Stimulated activated CD8-positive, alpha-beta memory T cell treated with anti-CD3 and anti-CD28 coated beads, Interleukin-2, amount 100 ng/mL, for 48 hours (primary cell): ENCODE measurements at places on chromosomes 3 and 15.

DNA sequence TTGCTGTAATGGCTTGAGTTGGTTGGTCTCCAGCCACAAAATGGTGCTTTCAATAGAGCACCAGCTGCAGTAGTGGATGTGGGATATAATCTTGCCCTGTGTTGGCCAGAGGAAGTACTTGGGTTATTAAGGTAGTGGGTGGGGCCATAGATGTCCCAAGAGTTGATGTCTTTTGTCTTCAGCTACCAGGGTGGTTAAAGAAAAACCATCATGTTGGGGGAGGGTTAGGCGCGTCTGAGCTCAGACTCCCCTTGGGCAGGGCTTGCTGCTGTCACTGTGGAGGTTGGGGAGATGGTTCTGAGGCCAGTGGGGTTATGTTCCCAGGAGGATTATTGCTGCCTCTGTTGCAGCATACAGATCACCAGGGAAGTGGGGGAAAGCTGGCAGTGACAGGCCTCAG lies 46.9 kb upstream of the GADL1 start:
- no peak for DNase-seq

- no peak for DNase-seq
Observed at GRCh38 chr15:77123854-77124253, 52.9 kb upstream of the TSPAN3 start.

DNA sequence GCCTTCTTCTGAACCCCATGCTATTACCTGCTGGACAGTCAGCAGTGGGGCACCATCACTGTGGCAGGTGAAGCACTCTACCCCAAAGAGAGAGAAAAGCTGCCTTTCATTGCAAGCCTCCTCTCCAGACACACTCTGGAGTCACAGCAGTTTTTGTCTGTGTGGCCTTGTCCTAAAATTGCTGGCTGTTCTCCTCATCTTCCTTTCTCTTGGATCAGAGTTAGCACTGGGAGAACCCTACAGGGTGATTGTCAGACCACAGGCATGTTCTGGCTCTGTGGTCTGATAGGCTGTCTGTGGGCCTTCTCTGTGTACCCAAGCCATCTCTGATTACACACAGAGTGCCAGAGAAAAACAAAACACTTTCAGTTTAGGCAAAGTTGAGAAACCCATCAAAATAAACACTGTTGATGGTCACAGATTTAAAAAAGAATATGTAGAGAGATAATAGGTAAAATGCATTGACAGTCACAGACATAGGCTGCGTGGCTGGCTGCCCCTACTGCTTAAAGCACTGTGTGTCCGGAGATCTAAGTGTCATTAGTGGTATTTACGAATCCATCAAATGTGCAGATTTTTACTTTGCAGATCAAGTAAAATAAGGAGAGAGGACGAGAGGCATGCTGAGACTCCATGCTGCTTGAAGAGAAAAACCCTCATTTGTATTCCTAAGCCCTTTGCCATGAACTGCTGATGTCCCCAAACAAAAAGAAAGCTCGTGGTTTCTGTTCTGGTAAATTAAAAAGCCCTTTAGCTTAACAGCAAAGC lies 689.9 kb downstream of the TUSC7 start:
- DNase-seq: no peak

GRCh38 chr3:186940967-186941366 lies 10.6 kb downstream of the ST6GAL1 start:
- no peak for DNase-seq

- no peak for DNase-seq
Observed at GRCh38 chr3:62942764-62943163, 67.5 kb upstream of the CADPS start.

- no peak for DNase-seq
Observed at GRCh38 chr3:33318710-33319380, 41.6 kb downstream of the FBXL2 start.

- no peak for DNase-seq
Observed at GRCh38 chr15:100167884-100168375, 173.8 kb downstream of the ADAMTS17 start.

GRCh38 chr3:118817748-118818165 lies 216.9 kb downstream of the IGSF11 start:
- DNase-seq: no peak

DNA sequence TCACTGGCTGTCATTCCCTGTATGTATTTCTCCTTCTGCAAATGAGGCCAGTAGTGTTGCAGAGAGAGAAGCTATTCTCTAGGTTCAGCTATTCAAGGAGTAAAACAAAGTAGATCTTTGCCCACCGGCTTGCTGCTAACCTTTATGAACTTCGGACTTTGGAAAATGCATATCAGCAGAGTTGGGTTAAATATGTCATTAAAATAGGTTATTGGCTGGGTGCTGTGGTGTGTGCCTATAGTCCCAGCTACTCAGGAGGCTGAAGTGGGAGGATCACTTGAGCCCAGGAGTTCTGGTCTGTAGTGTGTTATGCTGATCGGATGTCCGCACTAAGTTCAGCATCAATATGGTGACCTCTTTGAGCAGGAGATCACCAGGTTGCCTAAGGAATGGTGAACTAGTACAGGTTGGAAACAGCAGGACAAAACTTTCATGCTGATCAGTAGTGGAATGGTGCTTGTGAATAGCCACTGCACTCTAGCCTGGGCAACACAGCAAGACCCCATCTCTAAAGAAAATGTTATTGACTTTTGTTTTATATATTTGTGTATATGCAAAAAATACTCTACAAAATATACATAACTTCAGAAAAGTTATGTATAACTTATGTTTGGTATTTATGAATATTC lies 53.4 kb downstream of the SACM1L start:
- no peak for DNase-seq

- no peak for DNase-seq
Observed at GRCh38 chr3:33317963-33318709, 40.9 kb downstream of the FBXL2 start.

GRCh38 chr15:65246026-65246714 lies 34.9 kb upstream of the CILP start:
- DNase-seq: no peak

- no peak for DNase-seq
Observed at GRCh38 chr3:161413855-161414210, 42.5 kb upstream of the SPTSSB start.

DNA sequence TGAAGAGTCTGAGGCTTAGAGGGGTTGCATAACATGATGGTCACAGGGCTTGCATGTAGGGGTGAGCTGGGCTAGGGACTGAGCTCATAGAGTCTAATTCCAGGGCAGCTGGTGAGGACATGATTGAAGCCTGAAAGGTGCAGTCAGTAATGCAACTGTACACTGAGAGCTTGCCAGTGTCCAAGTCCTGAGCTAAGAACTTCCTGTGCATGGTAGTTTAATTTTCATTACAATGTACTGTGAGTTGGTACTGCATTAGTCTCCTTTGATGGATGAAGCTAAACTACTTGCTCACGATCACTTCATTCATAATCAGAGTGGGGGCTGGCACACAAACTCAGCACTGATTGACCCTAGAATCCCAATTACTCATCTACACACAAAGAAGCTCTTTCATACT lies 156.4 kb upstream of the CRBN start:
- no peak for DNase-seq

DNA sequence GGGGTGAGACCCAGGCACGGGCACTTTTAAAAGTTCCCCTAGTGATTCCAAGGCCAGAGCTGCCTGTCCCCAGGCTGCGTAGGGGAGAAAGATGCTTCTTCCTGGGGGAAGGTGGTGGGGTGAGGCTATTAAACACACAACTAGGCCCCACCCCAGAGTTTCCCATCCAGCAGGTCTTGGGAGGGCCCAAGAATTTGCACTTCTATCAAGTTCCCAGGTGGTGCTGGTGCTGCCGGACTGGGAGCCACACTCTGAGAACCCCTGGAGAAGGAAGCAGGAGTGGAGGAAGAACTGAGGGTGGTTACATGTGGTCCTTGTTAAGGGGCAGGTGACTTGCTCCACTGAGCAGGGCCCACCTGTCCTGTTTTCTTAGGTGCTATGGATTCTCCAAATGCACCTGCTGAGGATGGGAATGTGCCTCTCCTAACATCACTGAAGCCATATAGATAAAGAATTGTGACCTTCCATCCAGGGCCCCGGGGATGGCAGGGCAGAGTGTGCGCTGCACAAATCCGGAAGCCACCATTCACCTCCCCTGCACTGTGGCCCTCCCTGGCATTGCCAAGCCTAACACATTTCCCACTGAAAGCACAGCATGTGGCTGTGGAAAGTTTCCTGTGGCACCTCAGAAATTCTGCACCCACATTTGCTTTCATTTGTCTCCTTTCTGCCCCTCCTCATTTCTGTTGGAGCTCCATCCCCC lies 111.5 kb upstream of the MEF2A start:
- no peak for DNase-seq

DNA sequence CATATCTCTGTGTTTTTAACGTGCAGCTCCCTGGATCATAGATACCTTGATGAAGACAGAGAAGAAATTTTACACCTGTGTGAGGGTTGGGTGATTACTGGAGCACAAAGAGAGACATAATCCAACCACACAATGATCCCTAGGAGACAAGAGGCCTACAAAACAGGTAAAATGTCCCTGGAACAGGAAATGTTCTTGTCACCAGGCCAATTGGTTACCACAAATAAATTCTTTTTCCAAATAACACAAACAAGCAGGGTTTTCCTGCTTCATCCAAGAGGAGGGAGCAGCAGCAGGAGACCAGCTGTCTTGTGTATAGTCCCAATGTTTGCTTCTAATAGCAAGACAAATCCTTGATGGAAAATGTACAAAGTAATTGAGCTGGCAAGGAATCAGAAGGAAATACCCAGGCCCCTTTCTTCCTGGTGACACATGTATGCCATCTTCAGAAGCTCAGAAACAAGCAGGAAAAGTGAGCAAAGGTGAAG lies 1.4 kb downstream of the MGLL start:
- no peak for DNase-seq

DNA sequence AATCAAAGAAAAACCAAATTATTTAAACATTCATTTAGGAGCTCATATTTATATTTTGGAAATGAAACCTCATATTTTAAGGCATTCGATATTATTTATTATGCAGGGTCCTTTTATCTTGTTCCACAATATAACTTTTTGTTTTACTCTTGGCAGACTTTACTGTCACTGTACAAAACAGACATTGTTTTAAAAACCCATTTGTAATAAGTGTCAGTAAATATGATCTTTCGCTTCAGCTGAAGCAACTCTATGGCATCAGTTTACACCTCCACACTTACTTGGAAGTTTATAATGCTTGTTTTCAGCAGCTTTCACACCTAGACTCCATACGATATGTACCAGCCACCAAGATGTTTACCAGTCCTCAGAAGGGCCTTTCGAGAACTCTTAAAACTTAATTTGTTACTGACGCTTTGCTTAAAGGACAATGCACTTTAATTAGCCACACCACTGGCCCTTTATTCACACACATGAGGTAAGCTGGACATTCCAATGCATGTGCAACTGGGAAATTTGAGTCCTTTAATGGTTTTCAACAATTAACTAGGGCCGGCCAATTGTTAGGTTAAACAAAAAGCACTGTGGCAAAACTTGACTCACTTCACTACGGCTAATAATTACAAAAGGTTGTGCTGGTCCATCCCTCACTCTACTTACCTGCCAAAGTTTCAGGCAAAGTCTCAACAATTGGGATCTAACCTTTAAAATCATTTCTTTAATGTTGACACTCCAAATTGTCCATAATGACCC lies 16.7 kb downstream of the WWTR1 start:
- no peak for DNase-seq

- DNase-seq: no peak
Observed at GRCh38 chr3:130626049-130626448, 109.1 kb downstream of the COL6A6 start.

DNA sequence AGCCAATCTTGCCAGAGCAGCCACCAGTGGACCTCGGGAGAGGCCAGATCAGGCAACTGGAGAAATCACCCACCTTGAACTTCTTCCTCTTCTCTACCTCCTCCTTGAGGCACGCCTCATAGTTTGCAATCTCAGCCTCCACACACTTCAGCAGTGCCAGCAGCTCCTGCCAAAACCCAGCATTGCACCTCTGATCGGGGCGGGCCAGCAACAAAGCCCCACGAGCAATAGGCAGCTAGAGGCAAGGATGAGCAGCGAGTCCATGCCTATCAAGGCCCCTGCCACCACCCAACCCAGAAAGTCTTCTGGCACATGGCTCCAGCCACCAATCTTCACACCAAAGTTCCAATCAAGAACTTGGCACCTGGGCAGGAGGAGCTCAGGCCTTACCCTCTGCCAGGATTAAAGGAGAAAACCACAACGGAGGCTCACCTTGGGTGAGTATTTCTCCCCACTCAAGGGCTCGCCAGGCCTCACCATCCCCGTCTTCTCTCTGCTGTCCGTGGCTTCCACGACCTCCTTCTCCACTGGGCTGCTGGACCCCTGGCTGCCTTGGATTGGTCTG lies 42.1 kb downstream of the SEMA3G start:
- DNase-seq: no peak

DNA sequence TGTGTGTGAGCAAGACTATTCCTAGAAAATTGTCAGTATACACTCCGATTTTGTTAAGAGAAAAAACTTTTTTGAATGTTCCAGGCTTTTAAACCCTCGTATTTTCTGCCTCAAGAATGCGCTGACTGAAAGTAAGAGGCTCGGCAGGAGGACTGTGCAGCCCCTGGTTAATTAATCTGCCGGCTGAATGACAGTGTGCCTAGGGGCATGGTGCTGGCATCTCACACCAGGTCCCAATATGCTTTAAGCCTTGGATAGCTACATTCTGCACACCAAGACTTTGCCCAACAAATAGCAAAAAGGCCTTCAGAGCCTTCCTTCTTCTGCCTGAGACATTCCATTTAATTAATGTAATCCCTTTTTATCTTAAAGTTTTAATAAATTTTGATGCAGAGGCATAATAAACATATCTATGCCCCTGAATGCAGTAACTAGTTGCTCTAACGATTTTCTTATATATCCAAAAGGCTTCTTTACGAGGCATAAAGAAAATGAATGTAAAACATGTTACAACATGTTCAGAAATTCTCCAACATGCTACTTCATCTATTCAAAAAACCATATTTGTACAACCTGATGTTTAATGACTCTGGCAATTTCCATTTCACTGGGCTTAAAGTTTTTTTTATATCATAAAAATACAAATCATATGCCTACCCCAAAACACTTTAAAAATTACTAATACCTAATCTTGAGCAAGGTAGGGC lies 37.9 kb downstream of the DPH6 start:
- no peak for DNase-seq

DNA sequence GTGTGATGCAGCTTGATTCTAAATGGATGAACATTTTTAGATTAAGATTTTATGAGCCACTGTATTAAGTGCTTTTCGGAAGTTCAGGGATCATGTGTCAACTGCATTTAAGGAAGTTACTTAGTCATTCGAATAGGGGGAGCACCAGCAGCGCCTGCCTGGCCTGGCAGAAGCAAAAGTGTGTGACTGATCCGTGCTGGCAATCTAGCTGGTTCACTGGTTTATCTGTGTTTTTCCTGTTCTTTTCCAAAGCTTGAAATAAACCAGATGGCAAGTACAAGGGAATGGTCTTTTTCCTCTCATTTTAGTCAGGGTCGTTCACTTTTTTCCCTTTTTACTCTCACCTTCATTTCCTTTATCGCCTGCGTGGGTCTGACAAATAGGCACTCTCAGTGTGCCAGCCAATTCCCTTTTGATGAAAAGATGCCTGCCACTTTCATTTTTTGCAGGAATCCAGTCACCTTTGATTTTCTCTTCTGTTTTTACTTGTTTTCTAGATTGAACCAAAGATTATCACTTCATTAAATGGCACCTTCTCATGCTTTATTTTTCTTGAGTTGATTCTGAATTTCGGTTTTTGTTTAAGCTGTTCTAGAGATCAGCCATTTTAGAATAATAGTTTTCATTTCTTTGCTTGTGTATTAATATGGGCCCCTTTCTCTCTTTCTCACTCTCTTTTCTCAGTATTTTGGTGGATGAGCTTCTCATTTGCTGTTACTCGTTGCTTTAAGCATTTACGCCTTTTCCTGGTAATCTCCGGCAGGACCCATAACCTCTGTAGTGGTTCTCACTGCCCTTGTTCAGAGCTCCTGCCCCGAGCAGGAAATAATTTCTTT lies 2.8 kb downstream of the ABHD2 start:
- DNase-seq: no peak

- no peak for DNase-seq
Observed at GRCh38 chr3:196590279-196590678, 21.8 kb downstream of the FBXO45 start.
